Ureter (tissue), 1 donor: ENCODE measurements at places on chromosomes 12 and 14. TPM values are rescaled to one million over a fixed set of nuclear protein-coding genes. Genes with fewer than 3 reads are reported as not detected.
A peak's percentile ranks its signal among the peaks of the same experiment; 100 is the strongest.

FLRT2 gene
- total RNA-seq = 25.5 TPM

DNA sequence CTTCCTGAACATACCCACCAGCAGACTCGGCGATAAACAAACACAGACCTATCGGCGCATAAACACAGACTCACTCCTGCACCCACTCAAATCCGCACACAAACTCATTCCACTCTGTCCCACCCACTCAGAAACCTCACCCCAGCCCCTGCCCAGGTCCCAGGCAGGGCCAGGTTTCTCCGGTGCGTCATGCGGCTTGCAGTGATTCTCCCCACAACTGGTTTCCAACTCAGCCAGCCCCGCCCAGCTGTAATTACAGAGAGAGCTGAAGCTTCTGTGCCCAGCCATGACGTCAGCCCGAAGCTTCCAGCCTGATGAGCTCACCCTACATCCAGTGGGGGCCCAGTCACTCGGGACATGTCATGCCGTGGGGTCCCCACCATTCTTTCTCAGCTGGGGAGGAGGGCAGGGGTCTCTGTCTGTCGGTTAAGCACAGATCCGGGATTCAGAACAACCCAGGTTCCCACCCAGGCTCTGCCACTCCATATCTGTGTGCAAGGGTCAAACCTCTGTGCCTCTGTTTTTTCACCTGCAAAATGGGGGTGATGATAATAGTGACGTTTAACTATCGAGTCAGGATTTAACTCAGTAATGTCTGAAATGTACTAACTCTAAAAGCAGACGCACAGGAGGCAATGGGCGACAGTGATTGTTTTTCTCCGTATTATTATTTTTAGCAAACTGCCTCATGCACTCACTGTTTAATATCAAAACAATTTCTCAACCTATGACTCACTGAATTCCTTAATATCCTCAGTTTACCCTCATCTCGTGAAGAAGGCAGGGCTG lies 2.3 kb upstream of the HSPB8 start:
- DNase-seq = peak; percentile 91

GRCh38 chr14:104579507-104579906 lies at the start of gene C14orf180:
Gene C14orf180 (plus strand): TSS chr14:104579764. CDS start chr14:104586431, 6,667 bp downstream.
- no peak for DNase-seq

GRCh38 chr12:66638666-66639065 lies 40.2 kb downstream of the GRIP1 start:
- DNase-seq = no peak

RGS6 gene
- 1.1 TPM for total RNA-seq

ANKRD33 gene
- not detected for total RNA-seq

DNA sequence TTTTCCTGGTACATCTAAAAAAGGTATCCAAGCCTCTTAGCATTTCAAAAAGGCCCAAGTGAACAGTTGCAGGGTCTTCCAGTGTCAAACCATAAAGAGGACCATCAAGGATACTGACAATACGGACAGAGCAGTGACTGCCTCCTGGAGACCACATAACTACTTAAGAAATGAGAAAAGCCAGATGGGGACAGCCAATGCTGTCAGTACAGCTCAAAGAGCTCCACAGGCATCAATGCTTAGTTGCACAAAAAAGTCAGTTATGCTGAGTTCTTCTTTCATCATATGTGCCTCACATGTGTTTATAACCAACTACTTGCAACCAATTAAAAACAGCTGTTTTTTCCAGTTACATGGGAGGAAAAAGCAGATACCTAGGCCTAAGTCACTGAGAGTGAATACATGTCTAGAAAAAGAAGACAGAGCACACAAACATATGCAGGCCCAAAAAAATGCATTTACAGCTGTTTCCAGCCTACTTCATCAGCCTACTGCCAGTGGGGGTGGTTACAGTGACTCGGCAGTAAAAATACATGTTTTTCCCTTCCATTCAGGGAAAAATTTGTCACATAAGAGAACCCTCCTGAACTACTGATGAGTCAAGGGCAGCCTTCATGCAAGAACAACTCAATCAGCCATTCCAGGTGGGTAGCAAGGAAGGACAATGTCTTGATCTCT lies 84.0 kb downstream of the DCAF5 start:
- DNase-seq = no peak

GRCh38 chr12:57477710-57478681 lies 1.7 kb downstream of the ARHGAP9 start:
- DNase-seq = no peak

- no peak for DNase-seq
Observed at GRCh38 chr14:26730929-26731618, 133.2 kb upstream of the NOVA1 start.

MSRB3 gene
- 66.5 TPM for total RNA-seq

- DNase-seq = no peak
Observed at GRCh38 chr12:119682639-119683252, 14.8 kb downstream of the PRKAB1 start.

GRCh38 chr14:59306775-59307174 lies 118.3 kb downstream of the DAAM1 start:
- DNase-seq = no peak

DNA sequence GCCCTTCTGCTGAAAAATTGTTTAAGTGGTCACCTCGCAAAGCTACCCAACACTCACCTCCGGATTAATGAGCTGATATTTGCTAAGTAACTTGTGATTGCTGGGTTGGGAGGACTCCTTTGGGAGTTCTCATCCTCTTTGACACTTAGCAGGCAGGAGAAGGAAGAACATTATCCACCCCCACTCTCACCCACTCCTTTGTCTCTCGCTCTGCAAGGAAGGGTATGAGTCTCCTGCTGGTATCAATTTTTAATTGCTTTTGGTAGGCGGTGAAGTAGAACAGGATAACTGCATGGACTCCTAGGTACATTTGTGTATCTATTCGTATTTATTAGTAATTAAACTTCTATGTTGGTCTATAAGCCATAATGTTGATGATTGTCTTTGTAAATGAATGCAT lies 6.9 kb upstream of the ABHD12B start:
- no peak for DNase-seq

- DNase-seq = peak; percentile 67
Observed at GRCh38 chr12:110270125-110270962, 10.7 kb upstream of the ATP2A2 start.

KERA gene
- not detected for total RNA-seq

DNA sequence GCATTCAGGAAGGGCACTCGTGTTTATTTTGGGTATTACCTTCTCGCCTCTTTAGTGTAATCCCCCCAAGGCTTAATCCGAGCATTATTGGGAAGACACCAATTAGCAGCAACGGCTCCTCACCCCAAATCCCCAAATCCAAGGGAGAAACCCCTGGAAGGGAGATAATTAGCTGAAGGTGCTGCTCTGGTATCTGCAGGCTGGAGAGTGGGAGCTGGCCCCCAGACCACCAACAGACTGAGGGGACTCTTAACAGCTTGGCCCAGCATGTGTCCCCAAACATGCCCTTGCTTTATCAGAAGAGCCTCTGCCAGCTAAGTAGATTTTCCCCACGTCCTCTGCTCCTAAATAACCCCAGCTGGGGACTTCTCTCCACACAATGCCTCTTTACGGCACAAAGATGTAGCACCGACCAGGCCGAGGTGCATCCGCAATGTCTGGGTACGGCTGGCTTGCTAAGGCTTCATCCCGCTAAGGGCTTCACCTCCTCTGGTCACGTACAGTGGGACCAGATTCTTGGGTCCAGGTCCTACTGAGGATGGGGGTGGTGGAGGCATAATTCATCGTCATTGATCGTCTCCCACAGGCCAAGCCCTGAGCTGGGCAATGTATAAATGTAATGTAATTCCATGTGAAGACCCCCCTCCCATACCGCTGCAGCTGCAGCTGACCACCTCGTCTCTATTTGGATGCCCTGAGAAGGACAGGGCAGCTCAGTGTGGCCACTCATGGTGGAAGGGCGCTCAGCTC lies 123.7 kb upstream of the GSC start:
- DNase-seq = no peak

GRCh38 chr14:44912041-44912869 lies 49.5 kb downstream of the KLHL28 start:
- no peak for DNase-seq

DNA sequence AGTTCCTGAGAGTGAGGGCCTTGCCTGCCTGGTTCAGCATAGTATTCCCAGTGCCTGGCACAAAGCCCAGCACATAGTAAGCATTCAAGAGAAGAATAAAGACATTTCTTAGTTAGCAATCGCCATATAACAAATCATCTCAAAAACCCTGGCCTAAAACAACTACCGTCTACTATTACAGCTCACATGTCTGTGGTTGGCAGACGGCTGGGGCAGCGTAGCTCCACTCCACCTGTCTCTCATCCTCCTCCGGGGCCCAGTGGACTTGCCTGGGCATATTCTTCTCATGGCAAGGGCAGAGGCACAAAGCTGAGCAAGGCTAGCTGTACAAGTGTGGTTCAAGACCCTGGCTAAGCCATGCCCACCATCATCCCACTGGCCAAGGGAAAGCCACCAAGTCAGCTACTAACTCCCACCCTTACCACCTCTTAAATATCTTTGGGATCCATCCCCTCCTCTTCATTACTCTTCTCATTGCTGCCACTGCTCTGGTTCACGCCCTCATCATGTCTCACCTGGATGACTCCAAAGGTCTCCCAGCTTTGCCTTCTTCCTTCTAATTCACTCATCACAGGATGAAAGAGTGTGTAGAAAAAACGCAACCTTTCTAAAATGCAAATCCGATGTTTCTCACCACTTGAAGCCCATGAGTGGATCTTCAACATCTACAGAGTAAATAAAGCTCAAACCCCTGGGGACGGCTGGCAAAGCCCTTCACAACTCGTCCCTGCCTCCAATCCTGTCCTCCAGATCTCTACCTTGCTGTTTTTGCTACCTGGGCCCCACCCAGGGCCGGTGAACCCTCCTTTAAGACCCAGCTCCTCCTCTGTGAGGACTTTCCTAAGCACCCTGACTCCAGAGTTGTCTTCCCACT lies 10.4 kb downstream of the TMEM229B start:
- no peak for DNase-seq

GRCh38 chr12:76290963-76291859 lies 57.0 kb downstream of the BBS10 start:
- no peak for DNase-seq
